ENCODE measurements at places on chromosomes 5 and 9. TPM values are rescaled to one million over a fixed set of nuclear protein-coding genes. Genes with fewer than 3 reads are reported as not detected.

DNA sequence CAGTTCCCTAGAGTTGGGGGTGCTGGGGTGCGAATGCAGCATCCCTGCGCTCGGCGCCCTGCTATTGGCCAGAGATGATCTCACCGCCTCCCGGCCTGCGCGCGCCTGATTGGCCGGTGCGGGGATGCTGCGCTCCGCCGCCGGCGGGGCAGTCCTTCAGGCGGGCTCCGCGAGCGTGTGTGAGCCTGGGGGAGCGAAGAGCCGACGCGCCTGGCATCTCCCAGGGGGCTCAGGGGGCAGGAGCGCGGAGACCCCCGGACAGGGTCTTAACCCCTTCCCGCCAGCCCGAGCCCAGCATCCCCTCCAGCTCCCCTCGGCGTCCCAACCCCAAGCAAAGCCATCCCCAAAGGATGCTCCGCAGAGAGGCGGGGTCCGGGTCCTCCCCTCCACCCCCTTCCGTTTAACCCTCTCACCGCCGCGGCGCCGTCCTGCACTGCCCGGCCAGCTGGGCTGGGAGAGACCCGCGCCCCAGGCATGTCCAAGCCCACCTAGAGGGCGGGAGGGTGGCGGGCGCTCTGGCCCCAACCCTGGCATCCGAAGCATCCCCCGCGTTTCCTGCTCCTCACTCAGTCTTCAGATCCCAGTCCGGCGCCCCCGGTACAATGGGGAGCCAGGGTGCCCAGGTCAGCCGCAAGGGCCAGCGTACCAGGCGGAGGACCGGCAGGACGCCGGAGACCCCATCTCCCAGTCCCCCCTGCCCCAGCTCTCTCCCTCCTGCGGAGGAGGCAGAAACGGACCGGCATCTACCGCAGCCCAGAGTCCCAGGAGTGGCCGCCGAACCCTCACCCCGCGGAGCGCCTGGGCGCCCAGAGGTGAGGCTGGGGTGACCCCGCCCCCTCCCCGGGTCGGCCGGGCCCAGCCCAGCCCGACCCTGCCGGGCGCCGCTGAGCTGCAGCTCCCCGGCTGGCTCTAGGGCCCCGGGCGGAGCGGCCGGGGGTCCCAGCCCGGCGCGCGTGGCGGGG lies 19.3 kb upstream of the TOR2A start:
- no peak overlapping the region for H3K27ac ChIP-seq
- no peak for DNase-seq
- no peaks in the 10 kb centered on the region for H3K36me3 ChIP-seq
- H3K4me1 ChIP-seq: no peaks in the 10 kb centered on the region
- no peaks in the 10 kb centered on the region for H3K27me3 ChIP-seq

DNA sequence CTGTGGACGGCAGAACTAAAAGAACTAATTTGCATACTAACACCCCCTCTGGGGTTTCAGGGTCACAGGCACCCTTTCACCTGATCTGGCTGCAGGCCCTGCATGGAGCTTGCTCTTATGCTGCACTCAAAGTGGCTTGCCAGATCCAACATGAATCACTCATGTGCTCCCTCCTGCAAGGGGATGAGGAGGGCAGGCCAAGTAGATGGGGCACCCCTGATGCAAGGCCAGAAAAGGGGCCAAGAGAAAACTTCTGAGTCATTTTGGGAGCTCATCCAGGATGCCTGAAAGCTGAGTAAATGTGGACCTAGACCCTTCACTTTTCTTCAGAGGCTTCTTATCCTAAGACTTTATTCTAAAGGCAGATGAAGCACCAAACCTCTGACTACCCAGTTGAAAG lies 558.5 kb upstream of the PTGER4 start:
- no peaks in the 10 kb centered on the region for H3K36me3 ChIP-seq
- H3K4me3 ChIP-seq: no peak overlapping the region
- H3K27ac ChIP-seq: no peak overlapping the region
- H3K4me1 ChIP-seq: no peaks in the 10 kb centered on the region
- DNase-seq: no peak

GRCh38 chr5:35230038-35230611 lies at the start of gene PRLR:
Gene PRLR, minus strand, starts transcription at chr5:35230487. Its CDS starts 140,867 bp downstream, at chr5:35089620.
- peak within 1 kb of the TSS; percentile 79 for H3K27ac ChIP-seq
- no peaks in the 10 kb centered on the region for H3K36me3 ChIP-seq
- DNase-seq: peak; percentile 54
- no peaks in the 10 kb centered on the region for H3K4me1 ChIP-seq
- no peaks in the 10 kb centered on the region for H3K27me3 ChIP-seq

The AQP3 gene
- total RNA-seq: 158 TPM

DNA sequence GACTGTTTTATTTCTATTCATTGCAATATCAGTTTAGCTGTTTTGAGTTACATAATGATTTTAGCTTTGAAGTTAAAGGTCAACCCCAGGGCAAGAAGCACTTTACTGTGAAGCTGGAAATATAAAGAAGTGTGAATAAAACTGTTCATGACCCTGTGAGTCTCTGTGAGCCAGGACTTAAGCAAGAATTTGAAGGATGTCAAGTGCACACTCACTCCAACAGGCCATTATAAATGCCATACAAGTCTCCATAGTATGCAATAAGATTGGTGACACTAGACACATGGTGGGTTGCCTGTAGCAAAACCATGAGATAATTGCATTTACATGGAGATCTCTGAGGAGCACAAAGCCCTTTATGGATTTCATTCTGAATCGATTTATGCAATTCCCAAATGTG lies 318.7 kb upstream of the ITGA1 start:
- no peaks in the 10 kb centered on the region for H3K4me1 ChIP-seq
- no peaks in the 10 kb centered on the region for H3K27me3 ChIP-seq
- H3K36me3 ChIP-seq: no peaks in the 10 kb centered on the region
- no peak overlapping the region for H3K4me3 ChIP-seq
- H3K27ac ChIP-seq: no peak overlapping the region

All from right lobe of liver (tissue), 6 donors.